ENCODE measurements at places on chromosomes 3 and 15.

DNA sequence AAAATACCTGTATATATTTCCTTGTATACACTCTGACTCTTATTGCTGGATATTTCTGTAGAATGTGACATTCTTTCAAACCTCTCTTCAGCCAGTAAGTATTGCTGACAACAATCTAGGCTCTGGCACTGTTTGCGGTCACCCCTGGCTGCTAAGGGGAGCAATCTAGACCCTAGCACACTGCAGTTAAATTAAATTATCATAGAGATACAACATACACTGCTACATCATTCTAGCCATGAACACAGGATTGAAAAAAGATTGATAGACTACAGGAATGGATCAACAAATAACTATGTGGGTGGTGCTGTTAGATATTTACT lies 108.7 kb upstream of the MEIS2 start:
- no peak for DNase-seq

GRCh38 chr3:64008487-64009351 lies 14.6 kb downstream of the PSMD6 start:
- no peak for DNase-seq

DNA sequence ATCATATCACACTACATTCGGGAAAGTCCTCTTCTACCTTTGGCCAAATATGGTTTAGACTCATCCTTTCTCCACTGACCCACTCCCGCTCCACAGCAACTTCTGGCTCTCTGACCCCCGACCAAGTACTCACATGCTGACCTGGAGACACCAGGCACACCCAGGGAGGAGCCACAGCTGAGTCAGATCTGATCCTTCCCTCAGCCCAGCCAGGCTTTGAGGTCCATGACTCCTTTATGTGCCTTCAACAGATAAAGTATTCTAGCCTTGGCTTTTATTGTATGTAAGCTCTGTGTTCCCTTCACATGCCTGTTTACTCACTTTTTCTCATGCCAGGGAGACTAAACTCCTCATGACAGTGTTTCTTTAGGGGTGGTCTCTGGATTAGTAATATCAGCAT lies 166.9 kb upstream of the UMPS start:
- DNase-seq: no peak

DNA sequence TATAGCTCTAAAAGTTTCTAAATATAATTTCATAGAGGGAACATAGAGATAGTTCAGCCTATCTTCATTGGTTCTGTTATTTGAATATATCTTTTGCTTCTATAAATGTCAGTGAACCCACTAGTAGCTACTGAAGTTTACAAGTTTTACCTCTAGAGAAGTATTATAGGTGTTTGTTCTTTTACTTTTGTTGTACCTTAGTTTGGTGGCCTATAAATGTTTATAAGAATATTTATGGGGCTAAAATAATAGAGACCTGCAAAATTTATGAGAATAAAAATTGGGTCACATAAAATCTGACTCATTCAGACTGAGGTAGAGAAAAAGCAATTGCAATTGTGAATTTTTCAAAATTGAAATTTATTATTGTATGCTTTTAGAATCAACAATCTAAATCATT lies 162.6 kb downstream of the SERPINI1 start:
- DNase-seq: no peak

DNA sequence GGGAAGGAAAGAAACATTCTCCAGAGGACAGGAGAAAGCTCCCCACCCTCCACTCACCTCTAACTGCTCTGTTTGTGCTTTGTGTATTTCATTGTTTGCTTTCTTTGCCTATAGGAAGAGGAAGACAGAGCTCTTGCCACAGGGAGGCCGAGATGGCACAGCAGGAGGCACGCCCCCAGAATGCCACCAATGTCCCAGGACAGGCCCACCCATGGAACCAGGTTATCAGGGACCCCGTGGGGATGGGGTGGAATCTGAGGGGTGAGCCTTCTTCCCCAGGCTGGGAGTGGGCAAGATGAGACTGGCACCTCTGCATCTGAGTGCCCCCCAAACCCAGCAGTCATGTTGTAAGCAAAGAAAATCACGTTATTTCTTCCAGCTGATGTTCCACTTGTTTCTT lies 155.8 kb downstream of the TBC1D2B start:
- no peak for DNase-seq
